ENCODE measurements at places on chromosomes 16 and 17.

DNA sequence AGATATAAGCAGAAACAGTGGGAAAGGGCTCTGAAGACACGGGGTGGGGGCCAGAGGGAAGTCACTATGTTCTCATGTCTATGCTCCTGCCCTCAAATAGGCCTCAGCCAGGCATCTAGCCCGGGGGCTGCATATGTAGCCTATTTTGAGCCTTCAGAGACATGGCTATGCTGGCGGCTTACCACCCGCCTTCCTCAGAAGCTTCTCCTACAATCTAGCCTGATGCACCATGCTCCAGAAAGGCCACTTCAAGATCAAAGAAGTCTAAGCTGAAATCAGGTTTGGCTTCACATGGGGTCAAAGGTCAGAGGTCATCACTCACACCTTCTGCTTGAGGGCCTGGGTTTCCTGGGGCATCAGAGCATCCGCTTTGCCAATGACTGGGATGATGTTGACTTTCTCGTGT, 1.6 kb downstream of the SEPTIN1 start:
- no peak overlapping the region for H3K4me3 ChIP-seq
- H3K4me1 ChIP-seq, result peaks cover 12% of the 10 kb centered on the region
- no peaks in the 10 kb centered on the region for H3K36me3 ChIP-seq
- H3K27ac ChIP-seq, result no peak overlapping the region
- H3K27me3 ChIP-seq, result no peaks in the 10 kb centered on the region

DNA sequence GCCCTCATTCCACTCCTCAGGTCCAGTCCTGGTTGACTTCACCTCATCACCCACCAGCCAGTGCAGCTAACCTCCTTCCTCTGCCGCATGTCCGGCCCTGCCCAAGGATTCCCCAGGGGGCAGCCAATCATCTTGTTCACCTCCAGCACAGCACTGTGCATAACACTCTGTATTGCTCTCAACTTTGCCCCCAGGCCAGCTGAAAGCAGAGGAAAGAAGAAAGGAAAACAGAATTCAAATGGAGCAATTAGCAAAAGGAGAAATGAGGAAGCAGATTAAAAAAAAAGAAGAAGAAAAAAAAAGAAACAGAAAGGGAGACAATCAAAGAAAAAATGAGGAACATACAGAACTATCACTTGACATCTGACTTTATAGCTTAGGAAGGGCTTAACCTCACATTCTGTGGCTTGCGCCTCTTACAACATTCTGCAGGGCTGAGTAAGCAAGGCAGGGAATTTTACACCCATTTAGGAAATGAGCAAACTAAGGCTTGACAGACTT, 26.1 kb downstream of the GAS7 start:
- H3K27ac ChIP-seq, result no peak overlapping the region
- H3K4me3 ChIP-seq, result no peak overlapping the region
- H3K4me1 ChIP-seq, result no peaks in the 10 kb centered on the region

GRCh38 chr17:67130768-67131167, 86.4 kb downstream of the CACNG1 start:
- DNase-seq, result no peak
- no peak overlapping the region for H3K4me3 ChIP-seq
- peaks cover 6% of the 10 kb centered on the region for H3K36me3 ChIP-seq
- H3K27me3 ChIP-seq, result no peaks in the 10 kb centered on the region

DNA sequence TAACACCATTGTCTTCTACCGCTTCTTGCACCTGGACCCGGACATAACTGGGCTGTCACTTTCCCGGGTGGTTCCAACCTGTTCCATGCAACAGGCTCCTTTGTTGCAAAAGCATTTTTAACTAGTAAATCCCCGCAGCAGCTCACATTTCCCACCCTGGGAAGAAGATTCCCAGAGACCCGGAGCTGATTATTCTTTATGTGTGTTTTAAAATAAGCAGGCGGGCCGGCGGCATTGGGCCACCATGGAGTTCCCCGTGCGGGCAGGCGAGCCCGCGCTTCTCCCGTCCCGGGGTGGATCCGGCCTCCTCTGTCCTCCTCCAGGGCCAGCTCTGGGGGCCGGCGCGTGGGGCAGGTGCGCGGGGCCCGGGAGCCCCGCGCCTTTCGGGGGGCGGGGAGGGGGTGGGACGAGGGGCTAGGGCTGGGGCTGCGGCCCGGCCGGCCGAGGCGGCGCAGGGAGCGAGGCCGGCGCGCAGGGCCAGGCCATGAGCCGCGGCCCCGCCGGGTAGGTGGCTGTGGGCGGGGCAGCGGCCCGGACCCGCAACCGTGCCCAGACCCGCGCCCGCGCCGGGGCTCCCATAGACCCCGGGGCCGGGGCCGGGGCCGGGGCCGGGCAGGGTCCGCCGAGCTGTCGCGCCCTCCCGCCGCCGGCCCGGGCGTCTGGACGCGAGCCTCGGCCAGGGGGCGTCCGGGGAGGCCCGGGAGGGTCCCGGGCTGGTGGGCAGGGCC, 1.7 kb downstream of the CRAMP1 start:
- H3K27me3 ChIP-seq, result no peaks in the 10 kb centered on the region
- peaks cover 24% of the 10 kb centered on the region for H3K4me1 ChIP-seq
- H3K4me3 ChIP-seq, result peak overlapping the region; percentile 94
- no peaks in the 10 kb centered on the region for H3K36me3 ChIP-seq

- H3K27me3 ChIP-seq, result no peaks in the 10 kb centered on the region
- DNase-seq, result no peak
- H3K27ac ChIP-seq, result no peak overlapping the region
Measured at GRCh38 chr16:50632927-50633800, 47.9 kb downstream of the SNX20 start.

GRCh38 chr16:12043953-12044352, 67.4 kb downstream of the SNX29 start:
- H3K4me1 ChIP-seq, result peaks cover 5% of the 10 kb centered on the region
- no peak overlapping the region for H3K27ac ChIP-seq
- DNase-seq, result no peak
- no peak overlapping the region for H3K4me3 ChIP-seq
- no peaks in the 10 kb centered on the region for H3K27me3 ChIP-seq

DNA sequence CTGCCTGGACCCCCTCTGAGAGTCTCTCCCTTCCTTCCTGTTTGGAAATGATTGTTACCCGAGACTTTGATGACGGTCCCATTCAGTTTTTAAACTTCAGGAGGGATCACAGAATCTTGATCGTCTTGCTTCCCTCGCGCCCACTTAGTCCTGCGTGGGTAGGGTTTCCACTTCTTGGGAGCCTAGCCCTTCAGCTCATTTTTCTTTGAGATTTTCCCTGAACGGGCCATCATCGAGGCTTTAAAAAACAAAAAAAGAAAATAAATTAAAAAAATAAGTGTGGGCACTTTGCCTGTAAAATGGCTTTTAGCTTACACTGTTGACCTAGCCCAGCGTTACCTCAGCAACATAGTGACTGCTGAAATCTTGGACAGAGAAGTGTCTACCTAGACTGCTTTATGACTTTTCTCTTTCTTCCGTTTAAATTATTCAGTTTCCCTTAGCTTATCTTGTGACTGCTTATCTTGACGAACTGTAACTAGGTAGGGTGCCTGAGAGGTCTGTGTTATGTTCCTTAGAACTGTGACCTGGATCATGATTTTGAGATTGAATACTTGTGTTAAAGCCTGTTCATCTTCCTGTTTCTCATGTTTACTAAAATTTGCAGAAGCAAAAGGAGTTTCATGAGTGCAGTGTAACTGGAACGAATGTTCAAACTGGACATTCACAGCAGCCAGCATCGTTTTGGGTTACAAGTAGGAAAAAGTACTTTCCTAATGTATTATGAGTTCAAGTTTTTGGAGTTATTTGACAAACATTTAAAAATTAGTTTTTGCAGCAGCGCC, 874 bp downstream of the WWP2 start:
- no peaks in the 10 kb centered on the region for H3K27me3 ChIP-seq
- H3K27ac ChIP-seq, result peak overlapping the region; percentile 86
- H3K4me3 ChIP-seq, result peak overlapping the region; percentile 27

DNA sequence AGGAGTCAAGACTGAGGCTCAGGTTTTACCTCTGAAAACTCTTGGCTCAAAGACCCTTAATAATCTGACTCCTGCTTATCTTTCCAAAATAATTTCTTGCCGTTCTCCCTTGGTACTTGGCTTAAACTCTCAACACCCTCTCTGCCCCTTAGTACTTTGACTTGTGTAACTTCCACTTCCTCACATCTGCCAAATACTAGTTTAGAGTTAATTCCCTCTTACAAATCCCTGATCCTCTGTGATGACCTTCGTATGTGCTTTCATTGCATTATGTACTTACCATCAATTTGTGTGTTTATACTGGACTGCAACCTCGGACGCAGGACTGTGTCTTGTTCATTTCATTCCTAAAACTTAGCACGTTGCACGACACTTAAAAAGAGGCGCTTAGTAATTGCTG, 35.2 kb downstream of the ZNF207 start:
- H3K27ac ChIP-seq, result no peak overlapping the region
- H3K4me3 ChIP-seq, result no peak overlapping the region
- H3K27me3 ChIP-seq, result no peaks in the 10 kb centered on the region
- H3K36me3 ChIP-seq, result peaks cover 3% of the 10 kb centered on the region

DNA sequence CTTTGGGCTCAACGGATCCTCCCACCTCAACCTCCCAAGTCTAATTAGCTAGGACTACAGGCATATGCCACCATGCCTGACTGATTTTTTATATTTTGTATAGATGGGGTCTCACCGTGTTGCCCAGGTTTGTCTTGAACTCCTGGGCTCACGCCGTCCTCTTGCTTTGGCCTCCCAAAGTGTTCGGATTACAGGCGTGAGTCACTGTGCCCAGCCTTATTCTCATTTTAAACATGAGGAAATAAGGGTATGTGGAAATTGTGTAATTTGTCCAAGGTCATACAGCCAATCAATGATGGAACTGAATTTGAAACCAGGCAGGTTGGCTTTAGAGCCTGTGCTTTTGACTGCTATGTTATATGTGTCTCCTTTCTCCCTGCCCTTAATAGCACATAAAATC, 27.4 kb upstream of the AQP8 start:
- no peaks in the 10 kb centered on the region for H3K27me3 ChIP-seq
- no peaks in the 10 kb centered on the region for H3K4me1 ChIP-seq
- DNase-seq, result no peak

- no peaks in the 10 kb centered on the region for H3K36me3 ChIP-seq
- H3K4me3 ChIP-seq, result no peak overlapping the region
- DNase-seq, result no peak
- H3K27me3 ChIP-seq, result no peaks in the 10 kb centered on the region
- H3K27ac ChIP-seq, result no peak overlapping the region
Measured at GRCh38 chr16:9680019-9680655, 502.1 kb downstream of the GRIN2A start.

DNA sequence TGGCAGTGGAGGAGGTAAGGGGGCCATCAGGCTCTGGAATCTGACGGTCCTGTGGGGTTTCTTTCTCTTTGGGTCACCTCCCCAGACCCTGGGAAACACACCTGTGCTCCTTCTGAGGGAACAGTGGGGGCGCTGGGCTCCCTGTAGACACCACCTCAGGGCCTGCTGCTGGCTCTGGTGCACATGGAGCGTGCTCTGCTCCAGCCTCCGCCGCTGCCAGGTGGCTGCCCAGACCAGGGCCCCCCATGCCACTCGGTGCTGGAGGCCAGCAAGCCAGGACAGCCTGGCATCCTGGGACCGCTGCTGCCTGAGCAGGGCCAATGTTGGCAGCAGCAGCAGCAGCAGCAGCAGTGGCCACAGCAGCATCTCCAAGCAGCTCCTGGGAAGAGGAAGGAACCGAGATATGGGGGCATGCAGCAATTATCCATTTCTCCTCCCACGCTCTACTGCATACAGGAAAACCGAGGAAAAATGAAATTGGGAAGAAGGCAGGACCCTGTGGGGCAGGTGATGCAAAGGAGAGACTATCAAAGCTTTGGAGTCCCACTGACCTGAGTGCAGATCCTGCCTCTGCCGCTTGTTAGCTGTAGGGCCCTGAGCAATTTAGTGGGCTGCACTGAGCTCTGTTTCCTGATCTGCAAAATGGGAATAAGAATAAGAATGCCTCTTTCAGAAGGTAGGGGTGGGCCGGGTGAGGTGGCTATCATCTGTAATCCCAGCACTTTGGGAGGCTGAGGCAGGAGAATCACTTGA, 902 bp downstream of the GHDC start:
- H3K4me3 ChIP-seq, result peak overlapping the region; percentile 61
- H3K27me3 ChIP-seq, result no peaks in the 10 kb centered on the region
- no peaks in the 10 kb centered on the region for H3K36me3 ChIP-seq
- no peak for DNase-seq
- peaks cover 23% of the 10 kb centered on the region for H3K4me1 ChIP-seq

GRCh38 chr16:74304164-74304834, 7.7 kb downstream of the PSMD7 start:
- H3K4me3 ChIP-seq, result no peak overlapping the region
- no peaks in the 10 kb centered on the region for H3K4me1 ChIP-seq
- no peaks in the 10 kb centered on the region for H3K27me3 ChIP-seq
- H3K27ac ChIP-seq, result no peak overlapping the region
- DNase-seq, result no peak
- peaks cover 65% of the 10 kb centered on the region for H3K36me3 ChIP-seq

- no peak for DNase-seq
- no peak overlapping the region for H3K27ac ChIP-seq
- peaks cover under 1% of the 10 kb centered on the region for H3K4me1 ChIP-seq
- no peaks in the 10 kb centered on the region for H3K27me3 ChIP-seq
- peaks cover 39% of the 10 kb centered on the region for H3K36me3 ChIP-seq
Measured at GRCh38 chr16:4700380-4700996, 7.1 kb downstream of the NUDT16L1 start.

- H3K27me3 ChIP-seq, result no peaks in the 10 kb centered on the region
- H3K27ac ChIP-seq, result no peak overlapping the region
- peaks cover 7% of the 10 kb centered on the region for H3K36me3 ChIP-seq
- H3K4me1 ChIP-seq, result peaks cover 15% of the 10 kb centered on the region
- no peak for DNase-seq
- H3K4me3 ChIP-seq, result no peak overlapping the region
Measured at GRCh38 chr16:20897253-20897897, 2.8 kb downstream of the DCUN1D3 start.

GRCh38 chr16:73304008-73304774, 256.3 kb upstream of the ZFHX3 start:
- no peaks in the 10 kb centered on the region for H3K27me3 ChIP-seq
- H3K4me1 ChIP-seq, result peaks cover 12% of the 10 kb centered on the region
- no peak overlapping the region for H3K4me3 ChIP-seq
- no peaks in the 10 kb centered on the region for H3K36me3 ChIP-seq

GRCh38 chr17:77200711-77201110, 59.9 kb downstream of the SEC14L1 start:
- no peaks in the 10 kb centered on the region for H3K4me1 ChIP-seq
- H3K36me3 ChIP-seq, result peaks cover 64% of the 10 kb centered on the region
- H3K4me3 ChIP-seq, result no peak overlapping the region
- H3K27me3 ChIP-seq, result no peaks in the 10 kb centered on the region
- no peak overlapping the region for H3K27ac ChIP-seq

DNA sequence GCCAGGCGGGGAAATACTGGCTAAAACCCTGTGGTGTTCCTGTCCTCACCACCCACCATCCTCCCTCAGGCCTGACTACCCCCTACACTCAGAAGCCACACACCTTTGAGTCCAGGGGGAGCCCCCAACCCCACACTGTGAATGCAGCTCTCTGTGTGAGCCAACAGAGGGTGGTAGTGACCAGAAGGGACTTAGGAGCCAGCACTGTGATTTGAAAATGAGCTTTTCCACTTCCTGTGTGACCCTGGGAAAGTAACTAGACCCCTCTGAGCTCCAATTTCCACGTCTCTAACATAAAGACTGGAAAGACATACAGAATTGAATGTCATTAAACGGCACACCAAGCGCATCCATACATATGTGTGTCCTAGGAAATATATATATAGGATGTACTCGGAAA, 58.7 kb downstream of the SDK2 start:
- no peak for DNase-seq
- no peaks in the 10 kb centered on the region for H3K36me3 ChIP-seq
- no peak overlapping the region for H3K4me3 ChIP-seq

- H3K4me3 ChIP-seq, result no peak overlapping the region
Measured at GRCh38 chr16:17776888-17777287, 306.1 kb upstream of the XYLT1 start.

GRCh38 chr16:24950275-24950674, 64.9 kb downstream of the ARHGAP17 start:
- no peak overlapping the region for H3K4me3 ChIP-seq
- no peak for DNase-seq
- H3K27ac ChIP-seq, result no peak overlapping the region
- H3K36me3 ChIP-seq, result peaks cover 67% of the 10 kb centered on the region
